Activated naive CD4-positive, alpha-beta T cell (primary cell): ENCODE measurements at places on chromosomes 6 and 20.

- DNase-seq = no peak
These were observed 80.4 kb upstream of the ZNF184 start for GRCh38 chr6:27553123-27553904.

GRCh38 chr6:150291968-150292710, 76.7 kb upstream of the IYD start:
- no peak for DNase-seq

DNA sequence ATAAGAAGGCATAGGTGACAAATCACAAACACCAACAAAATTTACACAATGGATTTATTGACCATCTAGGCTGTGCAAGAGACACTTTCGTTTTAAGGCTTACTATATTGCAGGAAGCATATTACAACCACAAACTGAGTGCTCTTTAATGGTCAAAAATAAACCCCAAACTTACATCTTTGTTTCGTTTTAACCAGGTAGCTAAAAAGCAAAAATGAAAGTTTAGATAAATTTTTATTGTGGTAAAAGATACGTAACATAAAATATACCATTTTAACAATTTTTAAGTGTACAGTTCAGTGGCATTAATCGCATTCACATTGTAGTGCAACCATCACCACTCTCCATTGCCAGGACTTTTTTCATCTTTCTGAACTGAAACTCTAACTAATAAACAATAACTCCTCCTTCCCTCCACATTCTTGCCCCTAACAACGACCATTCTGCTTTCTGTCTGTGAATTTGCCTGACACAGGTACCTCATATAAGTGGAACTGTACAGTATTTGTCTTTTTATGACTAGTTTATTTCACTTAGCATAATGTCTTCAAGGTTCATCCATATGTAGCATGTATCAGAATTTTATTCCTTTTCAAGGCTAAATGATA, 32.3 kb upstream of the DUSP22 start:
- no peak for DNase-seq

GRCh38 chr6:145631374-145631773, 103.9 kb downstream of the EPM2A start:
- no peak for DNase-seq

DNA sequence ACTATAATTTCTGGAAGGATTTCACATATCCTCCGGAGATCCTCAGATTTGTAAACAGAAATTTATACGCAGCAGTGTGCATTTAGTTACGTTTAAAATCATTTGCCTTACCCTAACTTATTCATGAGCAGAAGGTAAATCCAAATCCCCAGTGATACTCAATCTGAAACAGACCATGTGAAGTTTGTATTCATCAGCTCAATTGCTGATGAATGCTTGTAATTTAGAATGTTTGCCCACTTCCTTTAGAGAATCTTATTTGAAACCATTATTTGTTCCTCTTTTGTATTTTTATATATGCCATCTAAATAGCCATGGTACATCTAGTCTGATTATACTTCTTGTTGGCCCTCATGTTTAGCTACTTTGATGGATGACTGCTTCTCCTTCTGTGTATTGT, 15.4 kb downstream of the TAAR1 start:
- no peak for DNase-seq

DNA sequence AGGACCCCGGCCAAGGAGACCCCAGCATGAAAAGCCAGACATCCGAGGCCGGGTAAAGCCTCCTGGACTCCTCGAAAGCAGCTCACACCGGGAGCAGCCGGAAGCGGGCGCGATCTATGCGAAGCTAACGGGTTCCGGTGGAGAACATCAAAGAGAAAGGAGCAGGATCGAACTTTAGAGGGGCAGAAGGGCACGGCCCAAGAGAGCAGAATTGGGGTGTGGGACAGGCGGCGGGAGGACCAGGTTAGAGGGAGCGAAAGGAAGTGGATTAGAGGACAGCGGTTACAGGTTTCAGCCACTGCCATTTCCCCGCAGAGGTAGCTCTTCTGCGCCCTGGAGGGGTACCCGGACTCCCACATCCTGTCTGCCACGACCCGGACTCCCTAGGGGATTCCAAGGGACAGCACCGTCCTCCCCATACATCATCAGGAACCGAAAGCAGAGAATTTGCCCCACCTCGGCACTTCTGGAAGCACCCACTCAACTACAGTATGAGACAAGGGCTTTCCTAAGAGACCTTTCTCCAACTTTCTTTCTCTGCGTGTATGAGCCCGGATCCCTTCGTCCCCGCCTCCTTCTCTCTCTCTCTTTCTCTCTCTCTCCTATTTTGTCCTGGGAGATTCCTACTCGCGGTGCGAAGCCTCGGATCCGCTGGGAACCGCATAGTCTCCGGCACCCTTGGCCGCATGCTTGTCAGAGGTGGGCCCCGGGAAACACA, 507 bp upstream of the VGLL2 start:
- no peak for DNase-seq

DNA sequence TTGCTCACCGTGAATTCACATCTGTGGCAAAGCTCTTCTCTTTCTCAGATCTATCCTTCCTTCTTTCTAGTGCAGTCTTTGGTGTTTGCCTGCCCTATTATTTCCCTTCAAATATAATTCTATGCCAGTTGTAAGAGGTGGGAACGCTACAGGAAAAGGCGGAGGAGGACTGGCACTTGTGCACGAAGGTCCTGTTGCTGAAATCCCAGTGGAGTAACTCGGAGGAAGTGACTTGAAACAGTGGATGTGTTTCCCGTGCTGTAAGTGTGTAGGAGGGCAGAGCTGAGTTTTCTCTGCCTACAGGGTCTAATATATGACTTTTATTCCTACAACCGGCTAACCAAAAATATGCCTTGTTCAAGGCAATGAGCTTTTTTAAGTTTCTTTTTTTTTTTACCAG, 754.8 kb downstream of the QKI start:
- no peak for DNase-seq

DNA sequence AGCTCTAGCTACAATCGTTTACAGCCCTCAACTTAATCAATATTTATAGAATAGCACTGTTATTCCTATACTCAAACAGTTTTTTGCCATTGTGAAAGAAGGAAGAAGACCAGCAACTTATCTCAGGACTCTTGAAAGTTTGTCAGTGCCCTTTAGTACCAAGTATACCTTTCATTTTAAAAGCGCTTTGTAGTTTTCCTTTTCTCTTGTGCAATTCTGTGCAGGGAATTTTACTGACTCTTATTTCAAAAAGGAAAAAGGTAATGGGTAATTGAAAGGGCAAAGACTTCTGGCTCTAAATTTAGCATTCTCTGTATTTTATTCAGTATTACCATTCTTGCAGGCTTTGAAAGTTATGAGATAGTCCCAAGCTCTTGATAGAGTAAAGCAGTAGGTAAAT, 16.8 kb upstream of the RHAG start:
- no peak for DNase-seq

GRCh38 chr6:30690403-30691207, at the start of gene NRM:
Gene NRM (minus strand): TSS chr6:30690984. CDS start chr6:30690974, 10 bp downstream.
- peak; percentile 54 for DNase-seq

- DNase-seq = no peak
These were observed 449.2 kb downstream of the GJA1 start for GRCh38 chr6:121884620-121885019.

DNA sequence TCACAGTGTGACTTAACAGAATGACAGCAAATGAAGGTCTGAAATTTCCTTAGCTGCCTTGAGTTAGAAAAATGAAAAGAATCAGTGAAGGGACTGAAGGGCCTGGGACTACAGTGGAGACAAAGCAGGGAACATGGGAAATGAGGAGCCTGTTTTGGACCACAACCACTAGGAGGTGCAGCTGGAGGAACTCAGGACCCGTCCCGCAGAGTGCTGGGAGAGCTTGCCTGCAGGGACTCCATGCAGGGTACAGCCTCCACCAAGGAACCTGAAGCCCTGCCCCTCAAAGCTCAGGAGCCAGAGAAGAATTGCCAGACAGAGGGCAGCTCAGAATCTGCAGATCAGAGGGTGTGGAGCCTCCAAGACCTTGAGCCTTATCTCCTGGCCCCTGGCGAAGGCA, 50.7 kb downstream of the LRFN2 start:
- no peak for DNase-seq

GRCh38 chr6:81144346-81144745, 608.1 kb downstream of the TENT5A start:
- DNase-seq = no peak

- DNase-seq = no peak
These were observed 6.3 kb downstream of the BRD2 start for GRCh38 chr6:32974541-32975308.

GRCh38 chr6:67914419-67914818, 720.7 kb upstream of the ADGRB3 start:
- no peak for DNase-seq

GRCh38 chr6:107812234-107812769, 11.8 kb downstream of the SCML4 start:
- DNase-seq = no peak

DNA sequence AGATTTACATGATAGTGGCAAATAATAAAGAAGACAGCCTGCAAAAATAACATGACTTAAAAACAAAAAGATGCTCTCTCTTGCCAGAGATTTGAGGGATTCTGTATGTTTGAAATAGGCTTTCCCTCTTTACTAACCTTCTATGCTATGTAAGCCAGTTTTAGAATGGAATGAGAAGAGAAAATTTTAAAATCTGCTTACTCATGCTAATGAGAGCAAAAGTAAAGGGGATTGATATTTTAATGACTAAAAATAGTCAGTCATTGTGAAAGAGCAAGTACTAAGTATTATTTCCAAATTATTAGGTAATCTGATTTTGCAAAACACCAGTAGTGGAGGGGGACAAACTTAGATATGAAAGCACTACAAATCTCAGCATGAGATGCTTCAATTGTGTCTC, 563.3 kb upstream of the ADGRB3 start:
- DNase-seq = no peak

GRCh38 chr20:5511930-5512329, 195.2 kb upstream of the PROKR2 start:
- no peak for DNase-seq

- no peak for DNase-seq
These were observed 66.6 kb upstream of the NXT1 start for GRCh38 chr20:23284009-23284408.

- DNase-seq = no peak
These were observed 97.6 kb downstream of the CD164 start for GRCh38 chr6:109284675-109285074.

DNA sequence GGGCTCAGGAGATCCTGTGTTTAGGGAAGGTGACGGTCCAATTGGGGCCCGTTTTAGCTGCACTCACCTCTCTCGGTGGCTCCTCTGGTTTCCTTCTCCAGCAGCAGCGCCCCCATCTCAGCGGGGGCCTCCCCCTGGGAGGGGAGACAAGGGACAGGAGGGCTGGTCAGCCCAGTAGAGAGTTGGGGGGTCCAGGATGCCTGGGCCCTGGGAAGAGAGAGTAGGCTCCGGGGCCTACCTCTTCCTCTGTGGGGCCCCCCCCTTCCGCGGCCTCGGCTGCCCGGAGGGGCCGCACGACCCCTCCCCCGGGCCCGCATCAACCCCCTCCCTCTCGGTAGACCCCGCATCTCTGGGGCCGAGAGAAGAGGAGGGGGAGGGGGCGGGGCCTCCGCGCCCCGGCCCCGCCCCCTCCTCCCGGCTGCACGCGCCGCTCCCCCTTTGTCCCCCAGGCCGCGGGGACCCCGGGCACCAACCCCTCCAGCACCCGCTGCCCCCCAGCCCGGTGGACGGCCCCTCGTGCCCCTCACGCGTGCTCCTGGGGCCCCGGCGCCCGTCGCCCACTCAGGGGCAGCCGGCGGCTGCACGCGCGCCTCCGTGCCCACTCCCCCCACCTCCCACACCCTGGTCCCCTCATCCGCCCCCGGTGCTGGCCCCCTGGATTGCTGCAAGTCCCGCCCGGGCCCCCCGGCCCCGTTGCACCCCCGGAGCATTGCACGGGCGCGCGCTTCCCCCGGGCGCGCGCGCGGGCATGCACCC, 464 bp downstream of the EHMT2 start:
- peak; percentile 41 for DNase-seq

- DNase-seq = no peak
These were observed 81.4 kb downstream of the CARMIL1 start for GRCh38 chr6:25360621-25361020.

DNA sequence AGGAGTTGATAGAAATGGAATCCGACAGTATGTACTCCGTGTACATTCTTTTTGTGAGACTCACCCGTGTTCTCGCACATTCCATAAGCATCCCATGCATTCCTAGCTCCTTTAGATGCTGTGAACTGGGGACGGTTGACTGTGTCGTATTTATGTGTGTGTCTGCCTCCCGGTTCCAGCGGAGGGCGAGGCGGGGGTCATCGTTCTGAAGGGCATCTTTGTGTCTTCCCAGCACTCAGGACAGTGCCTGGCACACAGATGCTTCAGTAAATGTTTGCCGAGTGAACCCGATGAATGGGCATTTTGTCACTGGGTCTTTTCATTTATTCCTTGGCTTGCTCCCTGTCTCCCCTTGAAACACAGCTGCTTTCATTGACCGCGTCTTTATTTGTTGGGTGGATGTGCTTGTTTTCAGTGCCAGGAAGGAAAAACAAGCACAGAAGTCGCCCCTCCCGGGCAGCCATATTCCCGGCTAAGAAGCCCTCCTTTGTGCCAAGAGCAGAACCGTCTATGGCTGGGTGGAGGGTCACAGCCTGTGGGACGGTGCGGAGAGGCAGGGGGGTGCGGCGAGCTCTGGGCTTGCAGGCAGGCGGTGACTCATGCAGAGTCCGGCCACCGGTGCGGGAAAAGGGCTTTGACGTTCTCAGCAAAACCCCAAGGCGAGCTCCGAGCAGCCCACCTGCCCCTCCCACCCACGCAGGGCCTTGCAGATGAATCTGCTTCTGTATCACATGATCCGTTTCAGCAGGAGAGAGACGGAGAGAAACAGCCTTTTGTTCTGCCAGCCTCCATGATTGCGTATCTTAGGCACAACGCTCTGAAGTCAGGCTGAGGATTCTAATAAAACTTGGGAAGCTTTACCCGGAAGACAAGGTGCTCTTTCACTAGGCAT, 11.2 kb upstream of the PSMG4 start:
- no peak for DNase-seq

- no peak for DNase-seq
These were observed 224.8 kb upstream of the MAP3K7 start for GRCh38 chr6:90811596-90812226.

DNA sequence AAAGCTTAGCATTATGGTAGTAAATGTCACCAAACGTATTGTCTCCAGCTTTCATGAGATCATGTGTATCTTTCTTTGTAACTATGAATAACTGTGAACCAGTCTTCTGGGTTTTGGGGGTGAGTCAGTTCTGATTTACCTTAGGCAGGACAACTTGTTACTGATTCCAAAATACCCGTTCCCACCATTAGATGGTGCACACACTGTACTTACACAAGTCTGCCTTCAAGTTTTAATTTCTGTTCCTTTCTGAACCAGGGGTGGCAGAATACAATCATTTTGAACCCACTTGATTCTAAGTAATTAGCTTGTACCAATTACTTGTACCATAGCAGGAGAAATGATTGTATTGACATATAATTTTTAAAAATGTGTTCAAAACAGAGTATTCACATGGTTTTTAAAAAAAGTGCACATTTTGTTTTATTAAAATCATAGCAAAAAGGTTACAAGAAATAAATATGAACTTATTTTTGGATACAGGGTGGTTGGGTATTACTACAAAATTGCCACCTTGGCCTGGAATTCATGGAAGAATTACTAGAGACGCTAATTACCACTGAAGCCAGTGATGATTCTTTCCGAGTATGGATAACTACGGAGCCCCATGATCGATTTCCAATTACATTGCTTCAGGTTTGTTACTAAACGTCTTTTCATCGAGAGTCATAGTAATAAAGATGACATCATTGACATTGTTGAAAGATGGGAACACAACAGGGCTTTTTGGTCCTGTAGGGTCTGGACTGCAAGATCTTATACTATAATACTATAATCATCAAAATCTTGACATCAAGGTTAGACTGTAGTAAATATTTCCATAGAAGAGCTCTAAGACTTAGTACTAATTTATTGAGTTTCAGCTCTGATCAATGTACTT, 75.2 kb upstream of the GLP1R start:
- no peak for DNase-seq
